WTC11 (cell line): ENCODE measurements at places on chromosomes 16 and 17.
A peak's percentile ranks its signal among the peaks of the same experiment; 100 is the strongest.

DNA sequence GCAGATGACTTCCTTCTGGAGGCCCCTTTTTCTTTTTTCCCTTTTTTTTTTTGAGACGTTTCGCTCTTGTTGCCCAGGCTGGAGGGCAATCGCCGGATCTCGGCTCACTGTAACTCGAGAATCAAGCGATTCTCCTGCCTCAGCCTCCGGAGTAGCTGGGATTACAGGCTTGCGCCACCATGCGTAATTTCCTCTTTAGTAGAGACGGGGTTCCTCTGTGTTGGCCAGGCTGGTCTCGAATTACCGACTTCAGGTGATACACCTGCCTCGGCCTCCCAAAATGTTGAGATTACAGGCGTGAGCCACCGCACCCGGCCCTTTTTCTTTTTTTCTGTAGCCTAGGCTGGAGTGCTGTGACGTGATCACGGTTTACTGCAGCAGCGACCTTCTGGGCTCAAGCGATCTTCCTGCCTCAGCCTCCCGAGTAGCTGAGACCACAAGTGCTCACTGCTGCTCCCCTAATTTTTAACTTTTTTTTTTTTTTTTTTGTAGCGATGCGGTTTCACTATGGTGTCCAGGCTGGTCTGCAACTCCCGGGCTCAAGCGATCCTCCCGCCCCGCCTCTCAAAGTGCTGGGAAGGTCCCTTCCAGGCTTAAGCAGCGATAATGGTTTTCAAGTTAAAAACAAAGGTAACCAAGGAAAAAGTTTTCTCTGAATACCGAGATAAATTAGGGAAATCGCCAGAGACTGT, 956 bp upstream of the IST1 start:
- peak; percentile 64 for DNase-seq

GRCh38 chr16:72877374-72878028, 170.4 kb downstream of the ZFHX3 start:
- no peak for DNase-seq

DNA sequence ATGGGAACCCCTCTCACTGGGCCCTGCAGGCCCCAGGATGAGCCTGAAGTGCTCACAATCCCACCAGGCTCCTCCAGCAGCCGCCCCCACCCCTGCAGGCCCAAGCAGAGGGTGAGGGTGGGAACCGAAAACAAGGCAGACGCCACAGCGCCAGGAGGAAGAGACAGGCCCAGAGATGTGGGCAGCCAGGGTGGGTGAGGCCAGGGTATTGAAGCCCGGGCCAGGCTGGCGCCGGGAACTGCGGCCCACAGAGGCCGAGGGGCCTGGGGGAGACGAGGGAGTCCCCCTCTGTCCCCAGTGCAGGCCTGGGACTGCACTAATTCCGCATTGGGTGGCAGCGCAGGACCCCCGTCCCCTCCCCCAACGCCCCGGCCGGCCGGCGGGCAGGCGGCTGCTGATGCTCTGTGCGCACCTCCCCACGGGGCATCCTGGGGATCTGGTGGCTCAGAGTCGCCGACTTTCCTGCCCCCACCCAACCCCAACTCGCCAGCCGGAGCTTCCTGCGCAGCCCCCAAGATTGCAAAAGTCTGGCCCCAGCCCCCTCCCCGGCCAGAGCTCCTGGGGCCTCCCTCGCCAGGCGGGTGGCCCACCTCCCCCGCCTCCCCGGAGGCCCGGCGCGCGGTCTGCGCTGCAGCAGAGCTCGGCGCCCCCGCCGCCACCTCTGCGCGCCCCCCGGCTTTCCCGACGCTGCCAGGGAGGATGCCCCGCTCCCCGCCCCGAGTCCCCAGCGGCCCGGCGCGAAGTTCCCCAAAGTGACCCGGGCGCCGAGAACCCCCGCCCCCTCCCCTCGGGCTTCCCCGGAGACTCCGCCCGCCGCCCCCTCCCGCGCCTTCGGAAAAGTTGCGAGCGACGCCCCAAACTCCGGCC, 107.8 kb downstream of the ENGASE start:
- DNase-seq, result no peak

GRCh38 chr16:85331688-85332087, 219.4 kb upstream of the CIBAR2 start:
- no peak for DNase-seq

DNA sequence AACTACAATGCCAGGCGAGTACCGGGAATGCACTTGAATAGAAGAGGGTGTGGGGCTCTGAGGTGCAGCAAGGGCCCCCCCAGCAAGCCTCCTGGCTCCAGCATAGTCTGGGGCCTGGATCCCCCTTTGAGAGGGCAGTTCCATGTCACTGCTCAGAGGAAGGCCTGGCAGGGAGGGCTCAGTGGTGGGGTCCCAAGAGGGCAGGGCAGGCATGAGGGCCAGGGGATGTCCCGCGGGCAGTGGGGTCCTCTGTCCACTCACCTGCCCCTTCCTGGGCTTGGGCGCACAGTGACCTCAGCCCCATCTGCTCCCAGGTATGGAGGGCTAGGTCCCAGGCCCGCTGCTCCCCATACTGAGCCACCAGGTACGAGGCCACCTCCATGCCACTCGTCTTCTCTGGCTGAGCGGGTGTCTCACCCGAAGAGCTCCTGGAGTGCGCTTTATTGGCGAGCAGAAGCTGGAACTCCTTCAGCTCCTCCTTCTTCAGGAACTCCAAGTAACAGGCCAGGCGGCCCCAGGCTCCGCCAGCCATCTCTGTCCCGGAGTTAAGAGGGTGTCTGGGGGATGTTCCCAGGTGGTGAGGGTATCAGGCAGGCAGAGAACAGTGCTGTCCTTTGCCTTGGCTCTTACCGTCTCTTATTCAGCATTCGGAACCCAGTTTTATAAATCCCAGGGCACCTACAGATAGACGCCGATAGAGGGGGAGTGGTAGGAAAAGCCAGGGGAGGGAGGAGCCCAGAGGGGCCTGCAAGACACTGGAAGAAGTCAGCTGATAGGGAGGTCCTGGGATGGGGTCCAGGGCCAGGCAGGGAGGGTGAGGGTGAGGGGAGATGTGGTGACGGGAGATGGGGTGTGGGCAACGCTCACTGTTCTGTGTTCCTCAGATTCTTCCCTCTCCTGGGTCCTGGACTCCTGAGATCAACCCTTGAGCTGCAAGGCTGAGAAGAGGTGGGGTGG, 605 bp downstream of the NLRP1 start:
- DNase-seq, result no peak
